SJCRH30 (cell line): ENCODE measurements at places on chromosomes 5 and 9.

DNA sequence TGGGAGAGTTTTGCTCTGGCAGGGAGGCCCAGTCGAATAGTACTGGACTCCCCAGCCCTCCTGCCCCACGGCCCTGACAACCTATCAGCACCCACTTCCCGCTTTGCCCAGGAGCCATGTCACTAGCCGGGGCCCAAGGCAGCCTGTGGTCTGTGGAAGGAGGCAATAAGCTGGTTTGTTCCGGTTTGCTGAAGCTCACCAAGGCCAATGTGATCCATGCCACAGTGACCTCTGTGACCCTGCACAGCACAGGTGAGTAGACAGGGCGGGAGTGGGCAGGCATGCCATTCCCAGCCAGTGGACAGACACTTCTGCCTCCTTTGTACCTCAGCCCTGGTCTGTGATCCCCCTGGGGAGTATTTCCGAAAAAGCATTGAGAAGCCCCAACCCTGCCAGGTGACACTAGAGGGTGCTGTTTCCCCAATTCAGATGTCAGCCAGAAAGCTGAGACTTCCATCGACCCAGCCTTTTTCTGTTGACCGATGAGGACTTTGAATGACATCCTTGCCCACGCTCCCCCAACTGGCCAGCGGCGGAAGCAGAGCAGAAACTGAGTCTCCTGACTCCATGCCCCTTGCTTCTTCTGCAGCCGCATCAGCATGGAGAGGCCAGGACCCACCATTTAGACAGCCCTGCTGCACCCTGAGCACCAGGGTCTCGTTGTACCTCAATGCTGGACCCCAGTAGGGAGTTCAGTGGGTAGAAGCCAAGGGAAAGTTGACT is 9.6 kb downstream of the PCYOX1L start:
- peak; percentile 71 for DNase-seq

DNA sequence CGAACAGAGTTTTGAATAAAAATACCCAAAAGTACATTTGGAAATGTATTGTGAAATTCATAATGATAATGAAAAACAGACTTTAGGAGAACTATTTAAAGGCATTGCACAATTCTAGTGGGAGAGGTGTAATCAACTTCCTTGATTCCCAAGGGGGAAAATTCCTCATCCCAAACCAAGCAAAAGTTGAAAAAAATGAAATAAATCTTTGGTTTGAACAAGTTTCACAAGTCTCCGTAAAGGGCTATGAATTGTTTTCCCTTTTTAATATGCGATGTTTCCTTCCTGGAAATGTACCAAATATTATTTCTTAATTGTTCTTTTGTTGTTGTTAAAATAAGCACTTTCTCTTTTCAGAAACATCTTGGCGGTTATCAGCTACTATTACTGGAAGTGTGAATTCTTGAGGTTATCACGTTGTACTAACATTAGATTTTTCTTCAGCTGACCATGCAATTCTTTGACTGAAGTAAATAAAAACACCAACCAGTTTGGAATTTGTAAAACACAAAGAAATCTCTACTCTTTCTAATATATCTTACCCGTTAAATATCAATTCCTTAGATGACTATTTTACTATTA is 59.3 kb downstream of the SVEP1 start:
- no peak for DNase-seq

GRCh38 chr5:172760959-172761358 is 10.0 kb downstream of the DUSP1 start:
- no peak for DNase-seq

- DNase-seq, result no peak
Observed at GRCh38 chr5:60522292-60522905, 177.6 kb downstream of the DEPDC1B start.

DNA sequence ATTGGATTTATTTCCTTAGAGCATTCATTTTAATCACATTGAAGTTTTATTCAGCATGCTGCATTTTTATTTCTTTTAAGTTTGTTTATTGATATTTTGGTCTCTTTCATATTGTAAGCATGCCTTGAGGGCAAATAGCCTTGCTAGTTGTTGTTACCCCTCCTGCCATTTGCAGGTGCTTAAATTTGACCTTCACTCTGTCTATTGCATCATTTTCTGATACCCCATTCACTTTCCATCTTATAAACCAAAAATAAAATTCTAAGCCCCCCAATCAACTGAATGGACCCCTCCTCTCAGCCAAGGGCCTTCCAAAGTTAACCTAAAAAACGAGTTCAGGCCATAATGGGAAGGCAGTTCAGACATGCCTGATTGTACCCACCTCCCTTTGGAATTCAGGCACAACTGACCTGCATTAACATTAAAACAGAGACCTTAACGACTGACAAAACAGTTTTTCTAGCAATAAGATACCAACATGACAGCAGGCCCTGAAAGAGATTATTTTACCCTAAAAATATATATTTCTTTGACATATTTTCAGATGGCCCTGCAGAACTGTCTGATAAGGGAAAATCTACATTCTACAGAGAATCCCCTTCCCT is 32.1 kb downstream of the TARS1 start:
- no peak for DNase-seq

- DNase-seq, result no peak
Observed at GRCh38 chr5:15064396-15064795, 192.8 kb upstream of the ANKH start.

DNA sequence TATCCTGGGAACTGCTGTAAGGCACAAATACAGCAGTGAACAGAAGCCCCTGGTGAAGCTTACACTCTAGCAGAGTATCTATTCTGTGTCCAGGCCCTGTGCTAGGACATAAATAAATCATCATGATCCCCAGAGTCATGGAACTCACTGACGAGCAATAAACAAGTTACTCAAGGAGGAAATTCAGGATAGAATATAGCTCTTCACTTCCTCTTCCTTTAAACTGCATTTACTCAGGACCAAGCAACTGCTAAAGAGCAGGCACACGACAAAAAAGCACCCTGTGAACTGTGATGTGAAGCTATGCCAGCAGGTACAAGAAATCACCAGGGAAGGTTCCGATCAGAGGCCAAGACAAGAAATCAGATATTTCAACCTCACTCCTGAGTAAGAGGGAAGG is 47.8 kb upstream of the NR5A1 start:
- no peak for DNase-seq
